T-helper 1 cell (primary cell): ENCODE measurements at places on chromosomes 6 and 20.

- no peak for DNase-seq
Observed at GRCh38 chr20:40568200-40568599, 120.8 kb downstream of the MAFB start.

DNA sequence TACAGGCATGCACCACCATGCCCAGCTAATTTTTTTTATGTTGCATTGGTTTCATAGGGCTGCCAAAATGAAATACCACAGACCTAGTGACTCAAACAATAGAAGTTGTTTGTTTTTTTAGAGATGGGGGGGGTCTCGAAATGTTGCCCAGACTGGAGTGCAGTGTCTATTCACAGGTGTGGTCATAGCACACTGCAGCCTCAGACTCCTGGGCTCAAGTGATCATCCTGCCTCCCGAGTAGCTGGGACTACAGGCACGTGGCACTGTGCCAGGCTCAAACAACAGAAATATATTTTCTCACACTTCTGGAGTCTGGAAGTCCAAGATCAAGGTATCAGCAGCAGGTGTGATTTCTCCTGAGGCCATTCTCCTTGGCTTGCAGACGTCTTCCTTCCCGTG is 6.6 kb upstream of the SLC16A10 start:
- DNase-seq, result no peak

DNA sequence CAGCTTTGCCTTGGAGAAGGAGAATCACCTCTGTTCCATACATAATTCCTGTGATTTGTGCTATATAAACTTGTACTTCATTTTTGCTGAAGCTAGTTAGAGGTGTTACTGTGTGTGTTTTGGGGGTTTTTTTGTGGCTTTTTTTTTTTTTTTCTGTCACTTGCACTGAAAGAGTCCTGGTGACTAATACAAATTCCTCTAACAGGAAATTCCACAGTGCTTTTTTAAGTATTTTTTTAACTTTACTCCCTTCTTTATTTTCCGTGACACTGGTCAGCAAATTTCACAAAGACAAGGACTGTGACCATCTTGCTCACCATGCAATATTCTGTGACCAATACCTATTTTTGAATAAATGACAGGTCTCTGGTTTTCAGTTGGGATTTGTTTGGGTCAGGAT is 110.5 kb downstream of the ISM1 start:
- DNase-seq, result no peak

- DNase-seq, result no peak
Observed at GRCh38 chr6:45507186-45507585, 129.5 kb upstream of the SUPT3H start.

DNA sequence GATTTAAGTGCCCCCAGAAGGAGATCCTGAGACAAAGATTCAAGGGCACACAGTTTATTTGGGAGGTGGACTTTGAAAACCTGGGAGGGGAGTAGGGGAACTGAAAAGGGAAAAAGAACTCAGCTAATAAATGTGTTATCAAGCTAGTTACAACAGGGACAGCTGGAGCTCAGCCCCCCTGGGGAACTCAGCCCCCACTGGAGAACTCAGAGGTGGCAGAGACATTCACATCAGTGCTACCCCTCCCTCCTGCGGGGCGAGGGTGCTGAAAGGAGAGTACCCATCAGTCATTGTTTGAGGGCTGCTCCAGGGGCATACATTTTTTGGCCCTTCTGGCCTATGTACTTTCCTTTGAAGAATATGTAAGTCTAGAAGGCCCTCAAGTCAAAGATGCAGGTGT is 101.4 kb downstream of the LRFN2 start:
- no peak for DNase-seq

DNA sequence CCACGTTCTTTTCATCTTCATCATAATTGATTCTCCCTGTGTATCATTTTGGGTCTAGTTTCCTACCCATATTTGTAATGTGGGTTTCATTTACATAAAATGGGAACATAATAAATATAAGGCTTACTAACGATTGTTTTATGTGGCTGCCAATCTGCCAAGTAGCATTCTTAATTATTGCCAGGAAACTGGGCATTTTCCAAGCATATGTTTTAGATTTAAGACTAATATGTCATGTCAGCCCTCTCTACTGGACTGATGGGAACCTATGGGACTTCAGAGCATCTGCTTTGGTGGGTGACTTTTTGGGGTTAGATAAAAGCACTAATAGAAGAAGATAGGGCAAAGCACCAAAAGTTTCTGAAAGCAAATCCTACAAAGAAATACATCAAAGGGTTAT is 157.5 kb downstream of the TBX18 start:
- no peak for DNase-seq

- no peak for DNase-seq
Observed at GRCh38 chr6:7413151-7413823, 23.7 kb downstream of the RIOK1 start.

DNA sequence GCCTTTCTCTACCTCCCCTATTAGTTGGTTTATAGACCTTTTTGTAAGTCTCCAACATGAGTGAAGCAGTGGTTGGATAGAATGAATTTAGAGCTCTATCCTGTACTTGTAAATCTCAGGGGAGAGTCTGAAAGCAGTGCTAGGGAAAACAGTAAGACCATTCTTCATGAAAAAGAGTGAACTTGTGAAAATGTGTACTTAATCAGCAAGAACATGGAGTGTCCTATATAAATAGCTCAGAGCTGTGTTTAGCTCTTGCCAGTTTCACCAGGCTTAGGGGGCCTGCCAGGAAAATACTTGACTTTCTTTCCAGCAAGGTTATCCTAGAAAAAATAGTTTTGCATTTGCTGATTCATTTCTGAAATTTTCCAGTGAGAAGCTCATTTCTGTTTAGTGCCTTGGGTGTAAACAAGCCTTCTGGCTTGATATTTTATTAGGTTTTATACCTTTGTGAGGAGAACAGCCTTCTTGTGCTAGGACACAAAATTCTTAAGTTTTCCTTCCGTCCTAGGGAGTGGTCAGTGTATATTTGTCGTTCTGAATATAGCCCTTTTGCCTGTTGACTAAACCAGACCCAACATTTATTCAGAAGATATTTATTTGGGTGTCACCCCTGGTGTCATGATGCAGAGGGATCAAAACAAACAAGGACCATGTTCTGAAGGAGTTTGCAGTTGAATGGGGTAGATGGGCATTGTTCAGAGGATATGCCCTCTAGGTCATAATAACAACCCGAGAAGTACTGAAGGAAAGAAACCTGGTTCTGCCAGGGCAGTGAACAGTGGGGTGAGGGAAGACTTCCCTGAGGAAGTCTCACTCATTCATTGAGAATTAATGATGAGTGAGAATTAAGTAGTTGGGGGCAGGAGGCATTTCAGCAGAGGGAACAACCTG is 7.6 kb downstream of the ARFGEF2 start:
- DNase-seq, result no peak

DNA sequence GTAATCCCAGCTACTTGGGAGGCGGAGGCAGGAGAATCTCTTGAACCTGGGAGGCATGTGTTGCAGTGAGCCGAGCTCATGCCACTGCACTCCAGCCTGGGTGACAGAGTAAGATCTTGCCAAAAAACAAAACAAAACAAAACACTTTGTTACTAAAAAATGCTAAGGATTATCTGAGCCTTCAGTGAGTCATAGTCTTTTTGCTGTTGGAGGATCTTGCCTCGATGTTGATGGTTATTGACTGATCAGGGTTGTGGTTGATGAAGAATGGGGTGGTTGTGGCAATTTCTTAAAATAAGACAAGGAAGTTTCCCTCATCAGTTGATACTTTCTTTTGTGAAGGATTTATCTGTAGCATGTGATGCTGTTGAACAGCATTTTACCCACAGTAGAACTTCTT is 196.8 kb upstream of the HDDC2 start:
- DNase-seq, result no peak

DNA sequence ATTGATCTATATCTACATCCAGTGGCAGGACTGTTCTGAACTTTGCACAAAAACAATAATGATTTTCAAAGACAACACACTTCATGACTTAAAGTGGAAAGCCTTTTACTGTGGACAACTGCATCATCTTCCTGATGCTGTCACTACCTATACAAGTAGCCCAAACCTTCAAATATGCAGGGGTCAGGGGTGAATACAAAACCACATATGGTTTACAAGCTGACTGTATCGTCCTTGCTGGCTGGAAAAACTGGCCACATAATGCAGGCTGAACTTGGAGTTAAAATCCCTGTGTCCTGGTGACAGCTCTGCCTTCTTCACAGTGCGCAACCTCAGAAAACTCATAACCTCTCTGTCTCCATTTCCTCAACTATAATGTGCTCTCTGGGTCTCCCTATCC is 128.9 kb downstream of the GMDS start:
- DNase-seq, result no peak

DNA sequence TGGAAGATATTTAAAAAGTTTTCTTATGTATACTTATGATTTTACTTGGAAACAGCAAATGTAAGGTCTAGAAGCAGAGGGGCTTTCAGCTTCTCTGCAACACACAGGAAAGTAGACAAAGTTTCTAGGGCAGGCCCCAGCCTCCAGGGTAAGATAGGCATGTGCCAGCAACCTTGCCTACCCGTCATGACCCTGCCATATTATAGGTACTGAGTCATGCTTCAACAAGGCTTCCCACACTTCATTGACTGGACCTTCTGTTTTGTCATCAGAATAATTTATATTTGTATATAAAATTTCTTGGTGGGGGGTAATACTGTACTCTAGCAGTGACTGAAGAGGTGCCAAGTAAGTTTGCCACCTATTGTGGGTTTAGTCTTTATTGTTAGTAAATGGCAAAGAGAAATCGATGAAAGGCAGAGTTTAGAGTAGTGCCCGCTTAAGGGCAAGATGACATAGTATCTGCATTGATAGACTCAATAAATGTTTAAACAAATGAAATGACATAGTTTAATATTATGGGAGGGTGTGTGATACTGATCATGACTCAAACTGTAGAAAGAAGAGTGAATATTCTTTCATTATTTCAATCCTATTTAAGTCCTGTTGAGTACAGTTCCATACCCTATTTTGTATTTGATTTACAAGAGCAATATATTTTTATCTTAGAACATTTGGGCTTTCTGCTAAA is 95.6 kb downstream of the JARID2 start:
- no peak for DNase-seq

- no peak for DNase-seq
Observed at GRCh38 chr6:54621285-54621684, 225.3 kb upstream of the FAM83B start.

GRCh38 chr20:37759052-37759553 is 65.3 kb downstream of the CTNNBL1 start:
- DNase-seq, result no peak

- DNase-seq, result no peak
Observed at GRCh38 chr6:160034036-160034930, 65.4 kb downstream of the IGF2R start.

DNA sequence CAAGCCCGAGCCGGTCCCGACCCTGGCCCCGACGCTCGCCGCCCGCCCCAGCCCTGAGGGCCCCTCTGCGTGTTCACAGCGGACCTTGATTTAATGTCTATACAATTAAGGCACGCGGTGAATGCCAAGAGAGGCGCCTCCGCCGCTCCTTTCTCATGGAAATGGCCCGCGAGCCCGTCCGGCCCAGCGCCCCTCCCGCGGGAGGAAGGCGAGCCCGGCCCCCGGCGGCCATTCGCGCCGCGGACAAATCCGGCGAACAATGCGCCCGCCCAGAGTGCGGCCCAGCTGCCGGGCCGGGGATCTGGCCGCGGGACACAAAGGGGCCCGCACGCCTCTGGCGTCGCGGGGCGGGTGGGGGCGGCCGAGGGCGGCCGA is 37.5 kb downstream of the YTHDF1 start:
- DNase-seq, result no peak

GRCh38 chr20:1934721-1935573 is 39.7 kb downstream of the SIRPA start:
- no peak for DNase-seq

DNA sequence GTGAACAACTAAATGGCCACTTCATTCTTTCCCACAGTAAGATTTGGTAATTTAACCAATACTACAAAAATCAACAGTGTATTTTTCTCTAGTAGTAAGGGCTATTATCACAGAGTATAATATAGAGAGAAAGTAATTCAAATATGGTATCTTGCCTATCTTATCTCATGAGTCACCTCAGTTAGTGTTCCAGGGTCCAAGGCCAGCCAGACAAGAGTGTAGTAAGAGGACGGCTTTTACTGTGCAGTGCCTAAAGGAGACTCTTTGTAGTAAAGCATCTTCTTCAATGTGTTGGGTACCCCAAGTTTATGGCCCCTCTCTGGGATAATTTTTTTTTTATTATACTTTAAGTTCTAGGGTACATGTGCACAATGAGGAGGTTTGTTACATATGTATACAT is 607.4 kb downstream of the PKHD1 start:
- DNase-seq, result no peak

- no peak for DNase-seq
Observed at GRCh38 chr6:45044086-45044485, 284.0 kb upstream of the RUNX2 start.

GRCh38 chr6:137426007-137426689 is 68.0 kb downstream of the OLIG3 start:
- DNase-seq, result no peak

DNA sequence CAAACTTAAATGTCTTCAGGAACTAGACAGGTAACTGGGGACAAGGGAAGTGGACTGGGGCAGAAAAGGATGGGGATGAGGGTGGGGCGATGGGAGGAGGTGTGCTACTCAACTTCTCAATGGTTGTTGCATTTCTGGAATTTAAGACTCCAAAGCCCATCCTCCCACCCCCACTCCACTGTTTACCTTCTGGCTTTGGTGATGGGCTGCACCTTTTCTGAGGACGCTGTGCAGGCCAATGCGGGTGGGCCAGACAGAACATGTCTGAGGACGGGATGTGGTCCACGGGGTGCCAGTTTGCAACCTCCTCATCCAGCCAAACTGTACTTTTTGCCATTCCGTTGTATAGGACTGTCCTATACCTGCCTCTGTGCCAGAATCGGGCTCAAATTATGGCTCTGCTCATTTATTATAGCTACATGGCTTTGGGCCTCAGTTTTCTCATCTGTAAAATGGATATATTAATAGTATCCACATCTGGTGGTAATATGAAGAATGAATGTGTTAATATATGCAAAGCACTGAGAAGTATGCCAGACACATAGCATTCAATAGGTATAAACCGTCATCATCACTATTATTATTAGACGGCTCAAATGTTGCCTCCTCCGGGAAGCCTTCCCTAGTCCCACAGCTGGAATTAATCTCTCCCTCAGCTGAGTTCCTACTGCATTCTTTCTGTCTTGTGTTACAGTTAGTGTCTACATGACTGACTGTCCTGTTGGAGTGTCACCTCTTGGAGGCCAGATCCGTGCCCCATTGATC is 31.0 kb upstream of the VEGFA start:
- DNase-seq, result no peak

- DNase-seq, result peak; percentile 34
Observed at GRCh38 chr6:11459079-11459610, 78.4 kb upstream of the TMEM170B start.

DNA sequence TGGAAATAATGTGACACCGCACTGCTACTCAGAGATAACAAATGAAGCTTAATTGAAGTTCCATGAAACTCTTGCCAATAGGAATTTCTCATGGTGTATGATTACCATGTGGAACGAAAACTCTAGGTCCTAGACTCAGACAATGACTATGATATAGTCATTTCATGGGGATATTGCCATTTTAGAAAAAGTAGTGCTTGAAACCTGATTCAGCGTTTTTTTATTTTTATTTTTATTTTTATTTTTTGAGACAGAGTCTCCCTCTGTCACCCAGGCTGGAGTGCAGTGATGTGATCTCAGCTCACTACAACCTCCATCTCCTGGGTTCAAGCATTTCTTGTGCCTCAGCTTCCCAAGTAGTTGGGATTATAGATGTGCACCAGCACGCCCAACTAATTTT is 253.9 kb downstream of the FARS2 start:
- DNase-seq, result no peak

GRCh38 chr20:38192323-38192885 is 27.3 kb upstream of the TGM2 start:
- DNase-seq, result no peak
